ENCODE measurements at places on chromosomes 13 and 19.

GRCh38 chr13:95546919-95547318, 5.6 kb upstream of the CLDN10 start:
- no peak for DNase-seq

DNA sequence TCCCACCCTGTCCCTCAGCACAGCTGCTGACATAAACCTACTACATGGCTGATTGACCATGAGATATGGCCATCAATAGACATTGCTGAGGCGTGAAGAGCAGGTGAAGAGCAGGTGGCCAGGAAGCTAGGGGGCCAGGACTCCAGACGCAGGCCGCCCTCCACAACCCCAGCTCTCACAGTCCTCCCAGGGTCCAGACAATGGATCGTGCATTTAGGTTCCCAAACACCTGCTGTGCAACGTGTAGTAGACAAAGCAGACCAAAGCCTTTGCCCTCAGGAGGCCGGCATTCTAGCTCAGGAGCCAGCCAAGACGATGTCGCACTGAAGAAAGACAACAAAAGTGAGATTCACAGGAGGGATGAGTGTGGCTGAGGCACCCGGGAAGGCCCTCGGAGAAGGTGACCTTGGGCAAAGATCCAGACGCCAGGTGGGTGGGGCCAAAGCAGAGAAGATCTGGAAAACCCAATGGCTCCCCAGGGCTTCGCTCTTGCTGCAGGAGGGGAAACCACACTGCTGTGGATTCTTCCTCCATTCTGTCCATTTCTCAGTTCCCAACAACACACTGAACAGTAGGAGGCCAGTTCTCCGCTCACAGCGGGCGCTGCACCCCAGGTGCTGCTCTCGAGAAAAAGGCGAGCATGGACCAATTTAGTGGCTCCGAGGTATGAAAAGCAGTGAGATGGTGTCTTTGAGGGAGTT, 1.4 kb downstream of the FFAR1 start:
- DNase-seq = no peak

- DNase-seq = no peak
Observed at GRCh38 chr13:24922387-24922744, 158.4 kb downstream of the RNF17 start.

DNA sequence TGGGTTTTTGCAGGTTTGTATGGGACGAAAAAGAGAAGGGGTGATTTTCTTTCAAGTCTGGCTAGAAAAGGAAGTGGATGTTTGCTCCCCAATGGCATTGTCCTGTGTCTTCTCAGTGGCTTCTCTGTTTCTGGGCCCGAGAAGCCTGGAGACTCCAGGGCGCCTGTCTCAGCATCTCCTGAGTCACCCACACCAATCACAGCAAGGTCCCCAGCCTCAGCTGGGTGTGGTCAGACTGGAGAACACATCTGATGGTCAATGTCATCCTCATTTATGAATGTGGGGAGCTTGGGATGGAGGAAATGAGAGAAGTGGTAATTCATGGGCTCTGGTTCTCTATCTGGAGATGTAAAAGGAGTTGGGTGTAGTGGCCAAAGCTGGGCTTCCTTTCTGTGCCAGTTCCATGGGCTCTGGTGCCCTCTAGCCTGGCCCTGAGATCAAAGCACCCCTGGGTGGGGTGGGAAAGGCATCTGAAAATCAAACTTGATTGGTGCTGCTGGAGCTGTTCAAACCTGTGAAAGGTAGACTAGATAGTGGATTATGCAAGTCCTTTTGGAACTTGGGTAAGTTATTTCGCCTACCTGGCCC, 13.4 kb downstream of the RASL11A start:
- no peak for DNase-seq

DNA sequence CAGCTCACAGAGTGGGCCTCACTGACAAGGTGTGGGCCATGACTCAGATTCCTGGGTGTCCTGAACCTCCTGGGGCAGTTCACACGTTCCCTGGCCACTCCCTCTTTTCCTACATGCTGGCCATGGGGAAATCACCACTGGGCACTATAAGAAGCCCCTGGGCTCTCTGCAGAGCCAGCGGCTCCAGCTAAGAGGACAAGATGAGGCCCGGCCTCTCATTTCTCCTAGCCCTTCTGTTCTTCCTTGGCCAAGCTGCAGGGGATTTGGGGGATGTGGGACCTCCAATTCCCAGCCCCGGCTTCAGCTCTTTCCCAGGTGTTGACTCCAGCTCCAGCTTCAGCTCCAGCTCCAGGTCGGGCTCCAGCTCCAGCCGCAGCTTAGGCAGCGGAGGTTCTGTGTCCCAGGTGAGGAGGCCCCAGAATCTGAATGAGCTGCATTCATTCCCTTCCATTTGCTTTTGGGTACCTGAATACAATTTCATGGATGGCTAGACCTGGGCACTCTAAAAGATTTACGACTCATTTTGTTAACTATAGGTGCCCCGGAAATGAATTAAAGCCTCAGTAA, at the start of gene OLFM4:
TSS of gene OLFM4 (plus strand) at position 177 of the 567 bp plus-strand sequence. CDS start at position 201, 24 bp downstream.
- DNase-seq = no peak

- no peak for DNase-seq
Observed at GRCh38 chr19:5805462-5806132, 730 bp downstream of the NRTN start.

DNA sequence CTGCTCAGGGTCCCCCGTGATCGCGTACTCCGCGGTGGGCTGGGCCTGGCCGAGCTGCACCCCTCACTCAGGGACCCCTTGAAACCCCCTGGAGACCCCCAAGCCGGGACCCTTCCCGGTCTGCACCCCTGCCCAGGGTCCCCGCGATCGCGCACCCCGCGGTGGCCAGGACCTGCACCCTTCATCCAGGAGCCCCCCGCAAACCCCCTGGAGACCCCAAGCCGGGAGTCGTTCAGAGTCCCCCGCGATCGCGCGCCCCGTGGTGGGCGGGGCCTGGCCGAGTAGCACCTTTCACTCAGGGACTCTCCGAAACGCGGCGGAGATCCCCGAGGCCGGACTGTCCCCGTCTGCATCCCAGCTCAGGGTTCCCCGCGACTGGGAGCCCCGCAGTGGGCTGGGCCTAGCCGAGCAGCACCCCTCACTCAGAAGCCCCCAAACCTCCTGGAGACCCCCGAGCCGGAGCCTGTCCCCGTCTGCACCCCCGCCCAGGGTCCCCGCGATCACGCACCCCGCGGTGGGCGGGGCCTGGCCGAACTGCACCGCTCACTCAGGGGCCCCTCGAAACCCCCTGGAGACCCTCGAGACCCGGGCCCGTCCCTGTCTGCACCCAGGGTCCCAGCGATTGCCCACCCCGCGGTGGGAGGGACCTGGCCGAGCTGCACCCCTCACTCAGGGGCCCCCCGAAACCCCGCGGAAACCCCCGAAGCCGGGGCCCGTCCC, 748 bp downstream of the LMNB2 start:
- no peak for DNase-seq

- no peak for DNase-seq
Observed at GRCh38 chr13:42865768-42866102, 84.4 kb downstream of the FAM216B start.

DNA sequence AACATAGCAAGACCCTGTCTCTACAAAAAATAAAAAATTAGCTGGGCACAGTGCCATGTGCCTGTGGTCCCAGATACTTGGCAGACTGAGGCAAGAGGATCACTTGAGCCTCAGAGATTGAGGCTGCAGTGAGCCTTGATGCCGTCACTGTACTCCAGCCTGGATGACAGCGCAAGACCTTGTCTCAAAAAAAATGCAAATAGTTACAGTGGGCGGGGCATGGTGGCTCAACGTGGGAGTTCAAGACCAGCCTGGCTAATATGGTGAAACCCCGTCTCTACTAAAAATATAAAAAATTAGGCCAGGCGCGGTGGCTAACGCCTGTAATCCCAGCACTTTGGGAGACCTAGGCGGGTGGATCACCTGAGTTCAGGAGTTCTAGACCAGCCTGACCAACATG, 8.5 kb downstream of the PGLS start:
- no peak for DNase-seq

DNA sequence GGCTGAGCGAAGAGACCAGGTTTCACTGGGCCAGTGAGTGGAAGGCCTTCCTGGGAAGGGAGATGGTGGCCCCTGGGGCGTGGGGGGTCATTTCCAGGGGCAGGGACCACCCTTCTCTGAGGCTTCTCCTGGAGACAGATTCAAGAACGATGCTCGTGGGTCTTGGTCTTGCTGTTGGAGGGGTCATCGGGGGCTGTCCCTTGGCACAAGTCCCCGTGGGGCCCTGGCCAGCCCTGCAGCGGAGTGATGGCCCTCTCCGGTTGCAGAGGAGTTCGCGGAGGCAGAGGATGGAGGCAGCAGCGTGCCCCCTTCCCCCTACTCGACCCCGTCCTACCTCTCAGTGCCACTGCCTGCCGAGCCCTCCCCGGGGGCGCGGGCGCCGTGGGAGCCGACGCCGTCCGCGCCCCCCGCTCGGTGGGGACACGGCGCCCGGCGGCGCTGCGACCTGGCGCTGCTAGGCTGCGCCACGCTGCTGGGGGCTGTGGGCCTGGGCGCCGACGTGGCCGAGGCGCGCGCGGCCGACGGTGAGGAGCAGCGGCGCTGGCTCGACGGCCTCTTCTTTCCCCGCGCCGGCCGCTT, 4.8 kb downstream of the TTC9B start:
- DNase-seq = no peak

DNA sequence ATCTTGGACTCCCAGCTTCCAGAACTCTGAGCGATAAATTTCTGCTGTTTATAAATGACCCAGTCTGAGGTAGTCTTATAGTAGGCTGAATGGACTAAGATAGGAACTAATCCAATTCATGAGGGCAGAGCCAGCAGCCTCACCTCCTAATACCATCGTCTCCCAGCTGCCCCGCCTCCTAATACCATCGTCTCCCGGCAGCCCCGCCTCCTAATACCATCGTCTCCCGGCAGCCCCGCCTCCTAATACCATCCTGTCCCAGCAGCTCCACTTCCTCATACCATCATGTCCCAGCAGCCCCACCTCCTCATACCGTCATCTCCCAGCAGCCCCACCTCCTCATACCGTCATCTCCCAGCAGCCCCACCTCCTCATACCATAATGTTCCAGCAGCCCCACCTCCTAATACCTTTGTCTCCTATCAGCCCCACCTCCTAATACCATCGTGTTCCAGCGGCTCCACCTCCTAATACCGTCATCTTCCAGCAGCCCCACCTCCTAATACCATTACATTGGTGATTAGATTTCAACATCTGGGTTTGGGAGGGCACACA, 2.4 kb upstream of the ARGLU1 start:
- peak; percentile 84 for DNase-seq

DNA sequence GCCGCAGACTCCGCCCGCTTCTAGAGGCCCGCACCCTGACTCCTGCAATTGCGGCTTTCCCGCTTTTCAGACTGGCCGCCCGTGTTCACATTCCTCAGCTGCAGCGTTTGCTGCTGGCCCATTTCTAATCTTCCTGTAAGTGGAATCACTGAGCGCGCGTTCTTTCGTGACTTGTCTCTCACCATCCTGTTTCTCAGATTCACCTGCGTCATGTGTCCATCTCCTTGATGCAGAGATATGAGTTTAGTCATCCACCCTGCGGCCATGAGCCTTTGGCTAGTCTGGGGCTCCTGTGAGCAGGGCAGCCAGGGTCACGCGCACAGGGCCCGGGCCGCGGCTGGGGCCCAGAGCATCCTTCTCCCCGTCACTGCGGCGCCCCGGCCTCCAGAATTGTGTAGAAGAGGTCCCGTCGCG, 110.0 kb downstream of the CRYL1 start:
- no peak for DNase-seq

DNA sequence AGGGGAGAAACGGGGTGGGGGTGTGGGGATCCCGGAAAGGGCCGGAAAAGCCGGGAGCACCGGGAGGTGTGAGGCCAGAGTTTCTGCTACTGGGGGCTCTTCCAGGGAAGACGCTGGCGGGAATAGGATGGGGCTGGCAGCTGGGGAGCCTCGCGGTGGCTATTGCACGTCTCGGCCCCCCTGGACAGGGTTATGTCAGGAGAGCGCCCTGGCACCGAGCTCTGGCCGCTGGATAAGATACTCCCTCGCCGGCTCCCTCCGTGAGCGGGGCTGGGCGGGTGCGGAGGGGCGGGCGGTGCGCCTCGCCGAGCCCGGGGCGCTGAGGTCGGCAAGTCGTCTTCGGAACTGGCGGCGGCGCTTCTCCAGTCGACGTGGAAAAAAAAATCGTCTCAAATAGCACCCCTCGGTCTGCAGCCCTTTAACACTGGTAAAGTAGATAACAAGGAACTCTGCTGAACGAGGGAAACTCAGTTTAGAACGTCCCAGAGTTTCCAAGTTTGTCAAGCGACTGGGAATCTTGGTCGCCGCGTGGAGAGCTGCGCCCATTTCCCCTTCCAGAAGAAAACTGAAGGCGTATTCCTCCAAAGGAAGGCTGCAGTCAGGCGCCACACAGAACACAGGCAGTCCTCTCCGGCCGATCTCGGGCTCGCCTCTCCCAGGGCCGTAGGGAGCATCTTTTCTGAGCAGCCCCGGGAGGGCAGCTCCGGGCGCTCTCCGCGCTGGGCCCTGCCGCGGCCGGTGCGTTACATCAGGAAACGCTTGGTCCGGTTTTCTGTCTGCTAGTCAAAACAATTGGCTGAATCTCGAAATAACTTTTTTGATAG, 115.1 kb downstream of the KCNRG start:
- no peak for DNase-seq

DNA sequence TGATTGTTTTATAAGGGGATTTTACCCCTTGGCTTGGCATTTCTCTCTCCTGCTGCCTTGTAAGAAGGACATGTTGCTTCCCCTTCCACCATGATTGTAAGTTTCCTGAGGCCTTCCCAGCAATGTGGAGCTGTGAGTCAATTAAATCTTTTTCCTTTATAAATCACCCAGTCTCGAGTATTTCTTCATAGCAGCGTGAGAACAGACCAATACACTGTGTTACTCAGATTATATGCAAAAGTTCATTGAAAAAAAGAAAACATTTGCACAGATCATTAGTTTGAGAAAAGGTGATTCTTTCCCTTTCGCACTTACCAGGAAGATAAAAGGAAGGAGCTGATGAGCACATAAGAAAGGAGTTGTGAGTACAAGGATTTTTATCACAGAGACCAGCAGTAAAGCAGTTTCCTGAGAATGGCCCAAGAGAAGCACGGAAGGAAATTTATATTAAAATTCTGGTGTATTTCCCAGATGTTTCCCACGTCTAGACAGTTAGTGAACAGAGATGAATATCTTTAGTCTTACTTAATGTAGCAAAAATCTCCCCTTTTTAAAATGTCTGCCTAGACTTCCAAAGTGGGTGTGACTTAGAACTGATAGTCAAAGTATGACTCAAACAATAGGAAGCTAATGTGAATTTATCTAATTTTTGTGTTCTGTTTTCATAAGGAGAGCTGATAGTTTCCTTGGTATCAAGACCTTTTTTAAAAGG, 431.8 kb upstream of the SGCG start:
- DNase-seq = no peak

- no peak for DNase-seq
Observed at GRCh38 chr13:41751734-41752445, 209.0 kb downstream of the VWA8 start.

GRCh38 chr13:35198613-35199200, 256.6 kb downstream of the NBEA start:
- DNase-seq = no peak

DNA sequence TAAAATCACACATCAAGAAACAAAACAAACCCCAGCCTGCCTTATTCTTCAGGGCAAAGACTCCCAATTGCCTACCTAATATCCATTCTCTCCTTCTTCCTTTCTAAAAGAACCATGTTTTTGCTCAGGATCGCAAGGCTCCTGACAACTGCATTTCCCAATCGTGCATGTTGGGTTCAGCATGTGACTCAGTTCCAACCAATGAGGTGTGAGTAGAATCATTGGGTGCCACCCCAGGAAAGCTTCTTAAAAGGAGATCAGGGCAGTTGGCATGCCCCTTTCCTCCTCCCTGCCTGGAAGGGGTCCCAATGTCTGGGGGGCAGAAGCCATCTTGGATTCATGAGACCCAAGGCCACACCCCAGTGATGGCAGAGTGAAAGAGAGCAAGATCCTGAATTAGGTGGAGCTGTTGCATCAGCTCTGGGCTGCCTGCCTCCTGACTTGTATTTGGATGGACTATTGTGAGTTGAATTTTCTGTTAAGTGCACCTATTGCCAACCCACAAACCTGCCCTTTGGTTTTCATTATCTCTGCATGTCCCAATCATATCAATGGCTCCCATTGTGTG, 26.0 kb upstream of the UBAC2 start:
- no peak for DNase-seq
